ENCODE measurements at places on chromosomes 3 and 15. TPM values are rescaled to one million over a fixed set of nuclear protein-coding genes. Genes with fewer than 3 reads are reported as not detected.

DALRD3 gene
- 64.7 TPM for polyA plus RNA-seq

KCNMB3 gene
- 11.1 TPM for polyA plus RNA-seq

LDHAL6B gene
- not detected for polyA plus RNA-seq

HES1 gene
- polyA plus RNA-seq = 84.7 TPM

WDR93 gene
- polyA plus RNA-seq = 2.1 TPM

EOMES gene
- 1.1 TPM for polyA plus RNA-seq

AGBL1 gene
- 0.05 TPM for polyA plus RNA-seq

GPR87 gene
- not detected for polyA plus RNA-seq

KBTBD13 gene
- polyA plus RNA-seq = 1.6 TPM

SAXO2 gene
- polyA plus RNA-seq = 14.5 TPM

TGM5 gene
- not detected for polyA plus RNA-seq

GP5 gene
- 0.72 TPM for polyA plus RNA-seq
